ENCODE measurements at places on chromosomes 4 and X. TPM values are rescaled to one million over a fixed set of nuclear protein-coding genes. Genes with fewer than 3 reads are reported as not detected.

- no peak overlapping the region for H3K27ac ChIP-seq
- no peak for DNase-seq
- no peaks in the 10 kb centered on the region for H3K4me1 ChIP-seq
- no peak overlapping the region for H3K4me3 ChIP-seq
- H3K27me3 ChIP-seq, result peaks cover 9% of the 10 kb centered on the region
Measured at GRCh38 chrX:258291-259040, 22.7 kb upstream of the PLCXD1 start.

DNA sequence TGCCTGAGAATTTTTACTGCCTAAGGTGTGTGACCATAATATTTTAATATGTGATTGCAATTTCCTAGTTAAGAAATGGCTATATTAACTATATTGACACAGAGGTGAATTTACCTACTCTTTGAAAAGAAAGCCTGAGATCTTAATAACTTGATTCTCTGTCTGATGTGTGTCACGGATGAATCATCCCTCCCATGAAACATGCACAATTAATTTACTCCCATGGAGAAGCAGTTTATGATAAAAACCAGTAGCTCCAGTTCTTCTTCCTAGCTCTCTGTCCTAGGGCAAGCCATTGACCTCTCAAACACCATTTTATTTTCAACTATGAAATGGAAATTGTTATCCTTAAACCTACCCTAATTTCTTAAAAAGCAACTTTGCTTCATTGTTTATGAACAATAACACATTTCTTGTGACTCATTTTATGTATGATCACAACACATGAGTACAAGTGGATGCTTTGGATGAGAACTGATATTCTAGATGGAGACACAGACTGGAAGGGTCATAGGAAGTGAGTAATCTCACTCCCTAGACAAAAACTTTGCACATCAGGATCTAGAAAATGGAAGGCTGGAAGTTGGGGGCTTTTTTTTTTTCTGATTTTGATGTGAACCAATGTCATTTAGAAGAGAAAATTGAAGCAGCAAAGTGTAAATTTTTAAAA is 438.3 kb downstream of the GPAT3 start:
- no peaks in the 10 kb centered on the region for H3K36me3 ChIP-seq
- H3K27ac ChIP-seq, result no peak overlapping the region
- no peaks in the 10 kb centered on the region for H3K27me3 ChIP-seq
- DNase-seq, result no peak

The GRPR gene
- 0.54 TPM for total RNA-seq

The TRIM2 gene
- total RNA-seq, result 15.4 TPM

The UXT gene
- total RNA-seq, result 76.5 TPM
